Fibroblast of upper back skin (primary cell): ENCODE measurements at places on chromosomes 1 and 21.

DNA sequence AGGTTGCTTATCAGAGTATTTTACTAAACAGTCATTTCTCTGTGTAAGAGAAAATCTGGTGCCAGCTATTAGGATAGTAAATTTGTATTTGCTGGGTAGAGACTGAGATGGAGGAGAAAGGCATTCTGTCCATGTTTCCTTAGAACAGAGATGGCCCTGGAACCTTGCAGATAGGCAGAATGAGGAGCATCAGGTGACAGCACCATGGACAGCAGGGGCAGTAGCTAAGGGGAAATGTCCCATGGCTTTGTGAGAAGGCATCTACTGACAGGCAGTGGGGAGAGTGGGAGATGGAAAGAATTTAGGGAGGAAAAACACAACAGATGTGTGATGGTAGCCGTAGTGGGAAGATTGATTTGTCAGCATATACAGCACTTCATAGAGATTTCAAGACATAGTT, 105.0 kb downstream of the PRRX1 start:
- DNase-seq = no peak

GRCh38 chr21:46459356-46460112, 843 bp downstream of the DIP2A start:
- DNase-seq = peak; percentile 27

GRCh38 chr1:10338047-10338446, 60.8 kb upstream of the PGD start:
- DNase-seq = peak; percentile 46

GRCh38 chr1:177848577-177848976, 121.3 kb downstream of the SEC16B start:
- peak; percentile 60 for DNase-seq

- DNase-seq = no peak
These were observed 43.2 kb upstream of the TACSTD2 start for GRCh38 chr1:58620259-58620658.
